ENCODE measurements at places on chromosomes 4 and X.
A peak's percentile ranks its signal among the peaks of the same experiment; 100 is the strongest.

- DNase-seq, result no peak
Observed at GRCh38 chr4:187480146-187481145, 515.1 kb upstream of the ZFP42 start.

DNA sequence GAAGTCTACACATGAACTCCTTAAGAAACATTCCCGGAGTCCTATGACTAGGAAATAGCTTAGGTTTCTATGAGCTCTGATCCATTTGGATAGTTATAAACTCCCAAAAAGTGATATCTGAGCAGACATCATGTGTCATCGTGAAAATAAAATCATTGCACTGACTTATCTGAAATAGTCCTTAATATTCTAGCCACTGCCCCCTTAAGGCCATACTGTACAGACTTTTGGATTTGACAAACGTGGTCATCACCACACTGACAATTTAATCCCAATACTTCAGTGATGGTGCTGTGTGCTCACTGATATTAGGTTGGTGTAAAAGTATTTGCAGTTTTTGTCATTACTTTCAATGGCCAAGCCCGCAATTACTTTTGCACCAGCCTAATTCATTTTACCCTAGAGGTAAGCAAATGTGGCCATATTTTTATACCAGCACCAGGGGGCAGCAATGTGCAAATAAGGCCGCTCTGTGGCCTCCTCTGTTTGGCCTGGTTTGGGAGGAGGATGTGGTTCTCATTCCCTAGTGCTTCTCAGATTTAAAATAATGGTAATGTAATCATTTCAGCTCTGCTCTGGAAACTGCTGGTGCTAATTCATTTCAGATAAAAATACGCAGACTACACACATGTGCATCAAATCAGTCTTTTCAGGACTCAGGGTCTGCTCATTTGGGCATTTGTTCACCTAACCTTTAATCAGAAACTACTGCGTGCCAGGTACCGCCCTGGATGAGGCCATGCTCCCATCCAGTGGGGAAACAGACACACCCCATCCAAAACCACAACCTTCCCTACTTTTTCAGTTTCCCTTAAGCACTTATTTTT, 196.4 kb upstream of the C1QTNF7 start:
- DNase-seq, result peak; percentile 59

DNA sequence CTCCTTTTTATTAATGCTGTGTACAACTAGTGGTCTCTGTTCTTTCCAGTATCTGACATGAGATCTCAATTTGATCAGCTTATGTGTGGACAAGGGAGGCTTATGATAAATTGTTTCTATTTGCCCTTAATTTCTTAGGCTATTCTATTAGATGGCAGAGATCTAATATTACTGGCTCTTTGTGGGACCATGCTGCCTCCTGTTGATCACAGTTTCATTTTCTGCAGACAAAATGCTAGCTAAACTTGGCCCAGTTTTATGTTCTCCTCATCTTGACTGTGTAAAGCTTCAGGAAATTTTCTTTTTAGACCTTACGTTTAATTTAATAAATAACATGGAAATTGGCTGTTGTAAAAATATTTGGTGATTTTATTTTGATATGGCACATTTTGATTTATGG, 627.1 kb upstream of the AADAT start:
- no peak for DNase-seq

GRCh38 chrX:55041514-55041913, 10.7 kb upstream of the ALAS2 start:
- DNase-seq, result no peak

- DNase-seq, result no peak
Observed at GRCh38 chr4:95300304-95300703, 248.5 kb downstream of the UNC5C start.

GRCh38 chrX:154358011-154358410, 16.4 kb downstream of the FLNA start:
- no peak for DNase-seq

DNA sequence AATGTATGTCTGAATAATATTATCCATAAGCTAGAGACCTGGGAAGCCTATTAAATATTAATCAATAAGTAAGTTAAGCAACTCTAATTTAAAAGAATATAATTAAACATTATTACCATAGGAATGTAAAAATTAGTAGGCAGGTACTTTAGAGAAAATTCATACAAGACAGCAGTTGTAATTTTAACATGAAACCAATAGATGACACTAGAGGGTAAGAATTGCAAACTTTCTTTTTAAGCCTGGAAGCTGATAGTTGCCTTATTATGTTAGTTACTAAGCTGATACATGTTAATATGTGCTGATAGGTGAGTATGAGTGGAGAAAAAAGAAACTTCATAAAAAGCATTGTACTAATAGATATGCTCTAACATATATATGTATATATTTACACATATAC, 1157.4 kb downstream of the FAM133A start:
- DNase-seq, result no peak

DNA sequence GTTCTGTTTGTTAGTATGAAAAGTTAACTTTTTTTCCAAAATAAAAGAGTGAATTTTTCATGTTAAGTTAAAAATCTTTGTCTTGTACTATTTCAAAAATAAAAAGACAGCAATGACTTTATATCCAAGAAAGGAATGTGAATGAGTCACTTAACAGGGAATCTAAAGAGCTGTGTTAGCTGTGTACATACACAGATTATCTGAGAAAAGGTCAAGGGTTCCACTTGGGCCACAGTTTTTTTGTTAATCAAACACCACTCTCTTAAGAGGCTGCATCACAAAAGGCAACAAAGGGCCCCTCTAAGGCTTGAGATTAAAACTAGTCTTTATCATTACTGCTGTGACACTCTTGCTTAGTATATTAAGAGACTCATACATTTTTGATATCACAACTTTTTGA, 82.1 kb downstream of the FIP1L1 start:
- no peak for DNase-seq

DNA sequence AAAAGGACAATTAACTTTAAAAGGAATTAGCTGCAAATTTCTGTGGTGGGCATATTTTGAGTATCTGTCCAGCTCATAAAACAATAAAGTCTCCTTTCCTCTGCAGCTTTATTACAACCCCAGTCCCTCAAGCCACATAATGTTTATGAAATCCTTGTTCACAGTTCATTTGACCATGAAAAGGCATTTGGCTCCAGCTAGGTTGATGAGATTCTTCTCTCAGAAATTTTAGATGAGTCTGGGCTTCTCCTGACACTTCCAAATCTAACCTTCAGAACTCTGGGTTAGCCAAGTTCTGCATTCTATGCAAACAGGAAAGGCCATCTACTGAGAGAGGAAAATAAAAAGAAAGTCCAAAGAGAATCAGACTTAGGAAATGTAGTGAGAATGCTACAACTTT, 156.8 kb downstream of the GRXCR1 start:
- no peak for DNase-seq

- no peak for DNase-seq
Observed at GRCh38 chrX:137548261-137548660, 17.7 kb upstream of the ZIC3 start.

DNA sequence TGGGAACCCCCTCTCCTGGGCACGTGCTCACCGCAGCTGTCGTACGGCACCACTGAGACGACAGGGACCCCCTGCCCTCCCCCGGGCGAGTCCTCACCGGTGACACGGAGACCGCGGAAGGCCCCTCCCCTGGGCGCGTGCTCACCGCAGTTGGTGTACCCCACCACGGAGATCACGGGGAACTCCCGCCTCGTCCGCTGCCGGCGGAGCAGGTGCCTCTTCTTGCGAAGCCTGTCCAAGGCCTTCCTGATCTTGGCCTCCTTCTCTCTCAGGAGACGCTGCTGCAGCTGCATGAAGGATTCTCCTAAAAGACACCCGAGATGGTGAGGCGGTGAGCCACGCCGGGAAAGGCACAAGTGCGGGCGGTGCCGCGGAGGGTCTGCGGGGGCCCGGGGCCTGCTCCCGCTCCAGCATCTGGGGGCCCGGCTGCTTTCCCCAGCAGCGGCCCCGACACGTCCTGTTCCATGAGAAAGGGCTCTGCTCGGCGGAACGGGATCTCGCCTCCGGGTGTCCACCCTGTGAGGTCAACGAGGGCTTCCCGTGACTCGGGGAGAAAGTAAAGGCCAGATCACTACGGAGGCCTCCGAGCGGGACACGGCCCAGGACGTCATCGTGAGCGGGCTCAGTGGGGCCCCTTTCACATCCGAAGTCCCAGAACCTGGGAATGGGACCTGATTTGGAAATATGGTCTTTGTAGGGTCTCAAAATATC, 5.8 kb downstream of the GTPBP6 start:
- DNase-seq, result no peak

GRCh38 chrX:119648421-119648775, 42.2 kb upstream of the NKRF start:
- no peak for DNase-seq

- DNase-seq, result no peak
Observed at GRCh38 chr4:157221895-157222770, 1.6 kb downstream of the GRIA2 start.

- DNase-seq, result no peak
Observed at GRCh38 chr4:2931512-2932301, 31.5 kb downstream of the NOP14 start.

- DNase-seq, result no peak
Observed at GRCh38 chr4:120633810-120634209, 288.7 kb downstream of the PRDM5 start.

DNA sequence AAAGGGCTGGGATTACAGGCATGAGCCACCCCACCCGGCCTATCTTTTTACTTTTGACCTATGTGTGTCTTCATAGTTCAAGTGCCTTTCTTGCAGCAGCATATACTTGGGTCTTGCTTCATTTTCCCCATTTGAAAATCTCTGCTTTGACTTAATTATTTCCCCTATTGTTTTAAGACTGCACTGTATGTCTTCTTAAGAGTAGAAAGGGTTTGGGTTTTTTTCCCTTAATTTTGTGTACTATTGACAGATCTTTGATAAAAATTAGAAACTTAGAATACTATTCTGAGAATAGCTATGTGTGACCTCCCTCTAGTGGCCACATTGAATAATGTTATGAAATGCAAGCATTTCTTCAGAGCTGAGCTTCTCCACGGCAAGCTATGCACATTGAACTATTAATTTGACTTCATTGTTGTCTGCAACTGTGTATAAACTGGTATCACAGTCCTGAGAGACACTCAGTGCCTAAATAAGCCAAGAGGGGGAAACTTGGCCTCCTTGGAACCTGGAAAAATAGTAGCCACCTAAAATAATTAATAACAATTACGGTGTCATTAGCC, 8.7 kb upstream of the SLC25A4 start:
- DNase-seq, result no peak

GRCh38 chrX:68912113-68912512, 83.3 kb downstream of the EFNB1 start:
- no peak for DNase-seq

DNA sequence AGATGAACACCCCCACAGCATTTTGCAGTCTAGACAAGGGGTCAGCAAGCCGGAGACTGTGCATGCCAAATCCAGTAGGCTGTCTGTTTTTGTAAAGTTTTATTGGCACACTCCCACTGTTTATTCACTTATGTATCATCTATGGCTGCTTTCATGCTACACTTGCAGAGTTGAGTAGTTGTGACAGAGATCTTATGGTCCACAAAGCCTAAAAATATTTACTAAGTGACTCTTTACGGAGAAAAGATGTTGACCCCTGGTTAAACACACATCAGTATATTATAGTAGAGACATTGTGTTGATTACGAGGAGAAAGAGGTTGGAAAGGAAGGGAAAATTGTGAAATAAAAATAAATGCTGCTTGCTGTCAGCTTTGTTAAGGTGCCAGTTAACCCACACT, 2.2 kb upstream of the LHFPL1 start:
- no peak for DNase-seq

GRCh38 chr4:149343614-149344013, 472.0 kb downstream of the IQCM start:
- no peak for DNase-seq

GRCh38 chr4:176864238-176864637, 71.5 kb upstream of the VEGFC start:
- DNase-seq, result no peak

DNA sequence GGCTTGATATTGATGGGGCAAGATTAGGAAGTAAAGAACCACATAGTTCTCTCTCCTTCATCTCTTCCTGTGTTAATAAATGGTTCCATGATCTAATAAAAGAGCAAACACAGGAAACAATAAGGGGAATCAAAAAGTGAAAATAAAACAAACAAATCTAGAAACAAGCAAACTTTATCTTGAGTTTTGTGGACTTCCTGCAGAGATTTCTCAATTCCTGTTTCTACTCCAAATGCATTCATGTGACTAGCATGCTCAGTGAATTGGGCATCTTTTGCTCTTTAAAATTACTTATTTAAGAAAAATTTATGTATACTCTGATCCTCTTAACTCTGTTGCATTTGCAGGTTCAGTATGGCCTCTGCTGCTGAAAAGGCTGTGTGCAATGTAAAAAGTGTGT, 682.0 kb downstream of the KCTD8 start:
- no peak for DNase-seq

- DNase-seq, result no peak
Observed at GRCh38 chr4:3441501-3442459, at the start of gene HGFAC. Gene HGFAC, plus strand, starts transcription at chr4:3441968. Its CDS starts 34 bp downstream, at chr4:3442002.

- no peak for DNase-seq
Observed at GRCh38 chr4:33924811-33925210, 2319.5 kb downstream of the ARAP2 start.

DNA sequence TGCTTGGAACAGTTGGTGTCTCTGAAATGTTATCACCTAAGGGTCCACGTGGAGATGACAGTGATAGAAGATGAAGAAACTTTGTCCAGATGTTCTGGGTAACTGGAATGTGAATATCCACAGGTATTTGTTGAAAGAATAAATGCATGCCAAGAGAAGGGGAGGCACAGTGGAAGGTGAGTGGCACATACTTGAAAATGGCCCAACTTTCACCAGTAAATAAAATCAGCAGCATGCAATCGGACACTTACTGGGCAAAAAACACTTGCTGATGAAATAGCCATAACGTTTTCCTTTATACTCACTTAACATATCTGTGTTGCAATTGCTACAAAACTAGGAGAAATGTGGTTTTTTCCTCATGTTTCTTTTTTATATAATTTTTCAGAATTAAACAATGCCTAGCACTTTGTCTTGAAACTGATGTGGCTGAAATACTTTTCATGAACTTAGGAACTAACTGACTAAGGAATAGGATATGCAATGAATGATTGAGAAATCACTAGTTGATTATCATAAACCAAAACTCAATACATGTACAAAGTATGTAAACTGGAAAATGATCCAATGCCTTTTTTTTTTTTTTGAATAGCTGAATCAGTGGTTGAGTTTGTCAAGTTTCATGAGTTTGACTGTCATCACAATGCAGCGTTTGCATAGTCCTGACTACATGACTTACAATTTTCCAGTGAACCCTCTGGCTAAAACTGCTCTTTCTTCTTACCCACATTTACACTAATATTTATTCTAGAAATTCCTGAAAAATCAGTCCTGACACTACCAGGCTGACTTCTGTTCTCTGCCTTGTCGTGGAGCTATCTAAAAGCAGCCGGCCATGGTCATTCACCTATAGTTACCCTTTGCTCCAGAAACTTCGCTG, 127.4 kb downstream of the CPE start:
- no peak for DNase-seq

- no peak for DNase-seq
Observed at GRCh38 chrX:118211891-118212816, 95.5 kb upstream of the KLHL13 start.

Data from stimulated activated CD4-positive, alpha-beta T cell treated with anti-CD3 and anti-CD28 coated beads, TNF-alpha, amount 100 ng/mL, for 4 hours (primary cell).